Breast epithelium (tissue), 4 donors: ENCODE measurements at places on chromosomes 3 and 15. TPM values are rescaled to one million over a fixed set of nuclear protein-coding genes. Genes with fewer than 3 reads are reported as not detected.

The DAZL gene
- total RNA-seq = not detected

DNA sequence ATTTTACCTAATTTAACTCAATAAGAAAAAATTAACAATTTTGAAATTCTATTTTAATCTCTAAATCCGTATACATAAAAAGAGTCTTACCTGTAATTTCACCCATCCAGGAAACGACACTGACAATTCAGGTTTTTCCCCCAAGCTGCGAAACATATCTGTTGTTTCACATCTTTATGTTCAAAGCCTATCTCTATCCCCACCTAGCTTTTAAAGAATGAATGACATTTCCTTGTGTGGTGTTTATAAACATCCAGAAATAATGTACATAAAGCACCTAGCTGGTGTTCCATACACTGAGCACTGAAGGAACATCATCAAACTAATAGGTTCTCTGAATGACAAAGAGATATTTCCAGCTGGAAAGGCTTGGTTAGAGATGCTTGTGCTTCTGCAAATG lies 867.8 kb downstream of the SQOR start:
- DNase-seq = no peak

DNA sequence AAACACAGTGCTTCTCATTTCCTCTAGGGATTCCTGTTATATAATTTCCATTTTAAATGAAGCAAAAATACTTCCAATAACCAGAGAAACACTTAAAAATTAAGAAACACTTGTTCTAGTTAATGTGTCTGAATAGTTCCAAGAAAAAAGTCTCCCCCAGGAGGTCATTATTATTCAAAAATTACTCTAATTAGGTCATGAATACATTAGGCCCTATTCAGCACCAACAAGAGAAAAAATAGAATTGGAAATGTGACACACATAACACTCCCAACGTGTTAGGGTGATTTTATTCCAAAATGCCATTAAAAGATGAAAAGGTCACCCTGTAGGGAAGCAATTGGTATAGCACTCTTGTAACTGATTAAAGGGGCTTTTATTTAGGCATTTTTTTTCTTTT lies 382.1 kb downstream of the TUSC7 start:
- DNase-seq = no peak

- no peak for DNase-seq
Observed at GRCh38 chr3:183527428-183528379, 27.8 kb downstream of the KLHL6 start.

- no peak for DNase-seq
Observed at GRCh38 chr3:5298453-5298852, 110.9 kb downstream of the EDEM1 start.

DNA sequence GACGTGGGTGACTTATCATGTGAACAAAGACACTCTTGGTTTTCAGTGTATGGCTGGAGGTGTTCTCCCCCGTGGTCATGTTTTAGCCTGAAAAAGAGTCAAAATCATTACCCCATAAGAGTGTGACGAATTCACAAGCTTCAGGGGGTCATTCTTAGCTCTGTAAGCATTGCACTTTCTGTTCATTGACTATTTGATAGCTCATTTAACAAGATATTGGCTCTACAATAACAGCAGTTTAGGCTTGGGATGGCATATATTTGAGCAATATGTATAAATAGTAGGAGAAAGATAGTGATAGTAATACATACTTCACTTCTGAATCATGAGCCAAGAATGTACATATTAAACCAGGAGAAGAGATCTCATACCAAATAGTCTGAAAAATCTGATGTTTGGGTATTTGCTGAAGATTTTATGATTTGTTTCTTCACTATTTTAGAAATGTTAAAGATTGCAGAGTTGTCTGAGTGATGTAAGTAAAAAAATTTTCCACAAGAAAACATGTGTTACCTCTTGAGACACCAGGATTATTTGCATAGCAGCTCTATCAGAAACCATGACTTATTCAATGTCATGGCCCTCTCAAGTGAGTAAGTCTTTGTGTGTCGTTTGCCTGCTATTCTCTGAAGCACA lies 996.0 kb downstream of the OTOL1 start:
- no peak for DNase-seq

The CCR3 gene
- not detected for total RNA-seq

GRCh38 chr15:49605588-49605987 lies 15.0 kb downstream of the FAM227B start:
- no peak for DNase-seq

The SLC25A26 gene
- total RNA-seq = 31.4 TPM

DNA sequence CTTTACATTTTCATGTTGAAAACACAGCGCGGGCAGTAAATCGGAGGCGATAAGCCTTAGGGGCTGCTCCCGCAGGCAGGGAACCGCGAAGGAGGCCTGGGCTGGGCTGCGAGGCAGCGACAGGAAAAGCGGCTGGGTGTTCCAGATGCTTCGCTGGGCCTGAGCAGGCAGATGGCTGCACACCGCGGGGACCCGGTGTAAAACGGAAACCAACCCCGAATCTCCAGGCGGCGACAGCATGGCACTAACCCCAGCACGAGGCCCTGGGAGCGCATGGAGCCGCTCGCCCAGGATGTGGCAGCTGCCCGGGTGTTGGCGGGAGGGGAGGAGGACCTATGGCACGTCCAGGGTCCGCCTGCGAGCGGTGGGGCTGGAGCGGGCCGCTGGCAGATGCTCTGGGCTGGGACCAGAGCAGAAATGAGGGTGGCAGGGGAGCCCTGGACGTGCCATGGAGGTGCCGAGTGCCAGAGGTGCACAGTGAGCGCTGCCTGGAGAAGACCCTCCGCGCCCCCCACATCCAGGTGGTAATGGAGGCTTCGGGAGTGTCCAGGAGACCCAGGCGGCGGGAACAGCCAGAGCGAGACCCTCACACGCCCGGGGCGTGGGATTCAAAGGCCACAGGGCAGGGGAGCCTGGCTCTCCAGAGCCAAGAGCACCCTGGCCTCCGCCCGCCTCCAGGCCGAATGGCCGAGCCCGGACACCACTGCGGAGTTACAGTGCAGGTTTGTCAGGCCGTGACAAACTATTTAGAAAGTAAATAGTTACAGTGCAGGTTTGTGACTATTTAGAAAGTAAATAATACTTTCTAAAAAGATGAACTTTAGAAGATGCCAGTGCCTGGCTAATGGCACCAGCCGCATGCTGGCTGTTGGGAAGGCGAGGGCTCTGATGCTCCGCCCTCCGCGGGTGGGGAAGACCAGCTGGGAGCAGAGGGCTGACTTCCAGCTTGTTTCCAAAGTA lies 293.6 kb downstream of the OCA2 start:
- no peak for DNase-seq

GRCh38 chr3:38143511-38143910 lies 5.0 kb downstream of the MYD88 start:
- no peak for DNase-seq

DNA sequence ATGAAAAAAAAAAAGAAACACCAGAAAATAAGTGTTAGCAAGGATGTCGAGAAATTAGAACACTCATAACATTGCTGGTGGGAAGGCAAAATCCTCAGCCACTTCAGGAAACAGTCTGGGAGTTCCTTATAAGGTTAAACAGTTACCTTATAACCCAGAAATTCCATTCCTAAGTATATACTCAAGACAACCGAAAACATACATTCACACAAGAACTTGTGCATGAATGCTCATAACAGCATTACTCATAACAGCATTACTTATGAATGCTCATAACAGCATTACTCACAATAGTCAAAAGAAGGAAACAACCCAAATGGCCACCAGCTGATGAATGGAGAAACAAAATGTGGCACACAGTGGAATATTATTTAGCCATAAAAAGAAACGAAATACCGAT lies 34.8 kb upstream of the DCP1A start:
- no peak for DNase-seq

GRCh38 chr15:79240036-79240435 lies 42.5 kb upstream of the ANKRD34C start:
- DNase-seq = no peak

The DNAH12 gene
- total RNA-seq = 0.15 TPM

The AP2M1 gene
- 195 TPM for total RNA-seq
